ENCODE measurements at places on chromosomes 4 and X.

DNA sequence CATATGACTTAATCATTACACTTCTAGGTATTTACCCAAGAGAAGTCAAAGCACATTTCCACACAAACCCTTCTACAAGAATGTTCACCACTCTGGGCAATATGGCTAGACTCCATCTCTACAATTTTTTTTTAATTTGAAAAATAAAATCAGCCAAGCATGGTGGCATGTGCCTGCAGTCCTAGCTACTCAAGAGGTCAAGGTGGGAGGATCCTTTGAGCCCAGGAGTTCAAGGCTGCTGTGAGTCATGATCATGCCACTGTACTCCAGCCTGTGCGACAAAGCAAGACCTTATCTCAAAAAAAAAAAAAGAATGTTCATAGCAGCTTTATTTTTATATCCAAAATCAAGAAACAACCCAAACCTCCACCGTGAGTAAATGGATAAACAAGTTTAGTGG lies 70.3 kb upstream of the MBNL3 start:
- DNase-seq = no peak

- no peak for DNase-seq
Measured at GRCh38 chr4:7309181-7309580, 116.8 kb downstream of the SORCS2 start.

- no peak for DNase-seq
Measured at GRCh38 chr4:55318175-55319129, 27.6 kb upstream of the SRD5A3 start.

DNA sequence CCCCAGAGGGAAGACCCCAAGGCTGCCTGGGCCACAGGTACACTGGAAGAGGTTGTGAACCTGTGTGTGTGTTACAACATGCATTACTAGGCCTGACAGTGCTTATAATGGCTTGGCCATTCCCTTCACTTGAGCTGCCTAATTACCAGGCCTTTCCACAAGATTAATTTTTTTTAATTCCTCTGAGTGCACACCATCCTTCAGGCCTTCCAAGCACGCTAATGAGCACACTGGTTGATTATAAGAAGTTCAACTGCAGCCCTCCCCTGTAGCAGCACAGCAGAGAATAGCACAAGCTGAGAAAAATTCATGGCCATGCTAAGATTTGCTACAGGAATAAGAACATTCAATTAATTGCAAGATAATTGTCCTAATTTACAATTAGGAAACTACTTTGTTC lies 2.2 kb upstream of the SUPT20HL2 start:
- no peak for DNase-seq

DNA sequence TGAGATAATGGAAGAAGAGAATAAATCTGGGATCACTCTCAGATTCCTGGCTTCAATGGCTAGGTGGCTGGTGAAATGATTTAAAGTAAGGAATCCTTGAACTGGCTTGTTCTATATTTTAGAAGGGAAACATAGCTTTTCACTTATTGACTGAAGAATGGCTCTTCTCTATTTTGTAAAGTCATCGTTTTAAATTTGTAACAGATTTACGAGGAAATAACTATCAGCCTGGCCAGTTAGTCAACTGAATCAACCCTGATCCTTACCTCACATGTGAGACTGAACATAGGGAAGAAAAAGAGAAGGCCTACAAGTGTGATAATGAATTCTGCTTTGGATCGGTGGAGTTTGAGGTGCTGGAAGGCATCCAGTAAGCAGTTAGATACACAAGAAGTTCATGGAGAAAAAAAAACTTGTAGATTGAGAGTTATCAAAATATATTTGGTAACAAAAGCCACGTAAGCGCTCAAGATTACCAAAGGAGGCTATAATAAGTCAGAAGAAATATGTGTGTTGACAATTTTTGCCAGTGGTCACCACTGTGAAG lies 12.0 kb downstream of the AREG start:
- no peak for DNase-seq

Data from GM12891 (cell line).